ENCODE measurements at places on chromosomes 6 and 20.

DNA sequence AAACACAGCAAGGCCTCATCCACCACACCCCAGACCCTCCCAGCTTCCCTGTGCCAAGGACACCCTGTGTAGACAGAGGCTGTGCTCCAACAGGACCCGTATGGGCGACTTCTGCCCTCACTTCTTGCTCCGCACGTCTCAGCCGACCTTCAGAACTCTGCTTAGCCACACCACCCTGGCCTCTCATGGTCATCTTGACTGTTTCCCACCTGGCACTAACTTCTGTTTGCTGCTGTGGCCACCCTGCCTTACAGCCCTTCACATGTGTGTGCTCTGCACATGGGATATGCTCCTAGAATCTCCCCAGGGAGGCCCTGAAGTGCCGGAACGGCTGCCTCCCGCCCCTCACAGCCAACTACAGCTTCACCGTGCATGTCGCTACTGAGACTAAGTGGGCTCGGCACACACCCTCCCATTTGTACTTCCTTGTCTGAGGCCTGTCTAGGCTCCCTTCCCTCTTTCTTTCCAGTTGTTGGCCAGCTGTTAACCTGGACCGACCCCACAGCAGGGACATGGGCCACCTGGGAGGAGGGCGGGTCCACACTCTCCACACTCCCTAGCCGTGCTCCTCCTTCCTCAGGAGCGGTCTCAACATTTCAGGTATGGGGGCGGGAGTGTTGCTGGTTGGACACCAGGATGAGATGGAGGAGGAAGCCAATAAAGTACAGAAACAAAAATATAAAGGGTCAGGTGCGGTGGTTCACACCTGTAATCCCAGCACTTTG, 69.6 kb downstream of the PYGB start:
- DNase-seq, result no peak

GRCh38 chr6:44113414-44113813, 13.8 kb downstream of the MRPL14 start:
- DNase-seq, result no peak

- DNase-seq, result no peak
These were observed 2.8 kb upstream of the MEP1A start for GRCh38 chr6:46790355-46790874.

- no peak for DNase-seq
These were observed 12.6 kb upstream of the PIGU start for GRCh38 chr20:34689486-34689885.

DNA sequence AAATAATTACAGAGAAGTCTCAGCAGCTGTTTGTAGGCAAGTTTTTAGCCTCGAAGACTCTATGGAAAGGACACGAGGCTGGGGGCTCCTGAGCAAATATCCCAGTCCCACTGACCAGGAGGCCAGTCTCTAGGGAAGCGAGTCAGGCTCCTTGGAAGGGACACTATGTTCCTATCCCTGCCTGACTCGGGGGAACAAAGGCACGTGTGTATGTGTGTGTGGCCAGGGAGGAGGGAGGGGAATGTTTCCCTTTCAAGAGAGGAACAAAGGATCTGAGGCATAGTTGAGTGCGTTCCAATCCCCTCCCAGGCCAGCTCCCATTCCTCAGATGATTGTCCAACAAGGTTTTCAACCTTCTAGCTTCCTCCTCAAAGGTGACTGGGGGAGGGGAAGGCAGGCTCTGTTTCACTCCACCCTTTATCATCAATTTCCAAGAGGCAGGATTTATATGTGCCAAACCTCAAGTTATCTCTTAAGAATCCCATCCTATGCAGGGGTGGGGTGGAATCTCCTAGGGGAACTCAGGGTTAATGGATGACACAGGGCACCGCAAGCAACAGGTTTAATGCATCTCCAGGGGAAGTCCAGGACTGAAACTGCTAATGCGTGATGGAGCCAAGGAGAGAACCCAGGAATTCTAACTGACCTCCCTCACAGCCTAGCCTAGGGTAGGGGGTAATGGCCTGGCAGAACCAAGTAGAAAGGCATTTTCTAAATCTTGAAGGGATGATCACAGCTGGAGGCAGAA, 9.9 kb downstream of the BCL2L1 start:
- peak; percentile 85 for DNase-seq

DNA sequence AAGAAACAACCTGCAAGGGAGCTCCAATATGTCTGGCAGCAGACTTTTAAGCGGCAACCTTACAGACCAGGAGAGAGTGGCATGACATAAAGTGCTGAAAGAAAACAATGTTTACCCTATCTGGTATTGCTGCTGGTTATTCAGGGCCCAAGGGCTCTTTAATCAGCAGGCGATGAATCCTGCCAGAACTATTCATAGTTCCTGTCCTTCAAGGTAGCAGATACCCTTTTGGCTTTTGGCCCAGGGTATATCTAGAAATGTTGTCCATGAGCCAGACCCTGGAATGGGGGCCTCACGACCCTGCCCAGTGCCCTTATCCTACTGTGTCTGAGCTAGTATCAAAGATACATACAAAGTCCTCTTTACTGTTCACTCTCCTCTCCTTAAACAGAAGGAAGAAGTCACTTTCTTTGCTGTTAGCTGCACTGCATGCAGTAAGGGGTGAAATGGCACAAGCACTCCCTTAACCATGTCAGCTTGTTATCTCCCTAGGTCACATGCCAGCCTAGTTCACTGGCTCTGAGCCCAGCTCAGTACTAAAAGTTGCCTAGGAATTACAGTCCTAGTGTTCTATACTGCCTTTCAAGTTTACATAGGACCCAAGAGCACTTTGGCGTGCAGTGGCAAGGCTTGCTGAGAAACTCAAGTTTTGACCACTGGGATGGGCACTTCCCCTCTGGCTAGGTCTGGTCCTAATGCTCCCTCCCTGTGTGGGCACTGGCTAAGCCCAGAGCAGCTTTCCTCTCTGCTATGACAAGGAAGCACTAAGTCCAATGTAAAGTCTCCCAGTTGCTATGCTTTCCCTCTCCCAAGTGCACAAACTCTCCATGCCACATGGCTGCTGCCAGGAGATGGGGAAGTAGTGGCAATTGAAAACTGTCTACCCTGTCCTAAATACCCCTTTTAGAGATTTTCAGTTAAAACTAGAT, 122.0 kb downstream of the HTR1B start:
- no peak for DNase-seq

GRCh38 chr6:28643017-28643740, 117.5 kb downstream of the GPX5 start:
- DNase-seq, result peak; percentile 20

DNA sequence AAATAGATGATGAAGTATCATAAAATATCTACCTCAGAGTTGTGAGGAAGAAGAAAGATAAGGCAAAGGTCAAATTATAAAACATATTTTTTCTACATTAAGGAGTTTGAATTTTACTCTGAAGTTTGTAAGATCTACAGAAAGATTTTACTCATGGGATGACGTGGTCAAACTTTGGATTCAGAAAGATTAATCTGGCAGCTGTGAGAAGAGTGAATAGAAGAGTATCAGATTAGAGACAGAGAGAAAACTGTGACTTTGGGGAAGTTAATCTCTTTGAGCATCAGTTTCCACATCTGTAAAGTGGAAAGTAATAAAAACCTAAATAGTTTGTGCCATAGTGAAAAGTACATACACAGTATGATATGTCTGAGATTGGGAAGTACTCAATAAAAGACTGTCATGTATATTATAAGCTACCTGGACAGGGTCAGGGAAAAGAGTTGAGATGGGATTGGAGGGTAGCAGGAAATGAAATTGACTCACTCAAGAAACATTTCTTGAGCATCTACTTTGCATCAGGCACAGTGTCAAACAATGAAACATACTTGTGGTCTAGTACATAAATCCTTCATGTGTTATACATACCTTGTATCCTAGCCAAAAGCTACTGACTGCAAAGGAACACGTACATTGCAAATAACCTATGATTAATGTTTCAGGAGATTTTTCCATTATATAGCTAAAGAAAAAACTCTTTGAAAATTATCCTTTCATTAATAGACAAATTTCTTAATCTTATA, 222.1 kb downstream of the TMEM200A start:
- DNase-seq, result peak; percentile 23

GRCh38 chr6:45595010-45595851, 217.5 kb upstream of the SUPT3H start:
- no peak for DNase-seq

GRCh38 chr6:165013701-165014100, 295.7 kb downstream of the C6orf118 start:
- DNase-seq, result no peak

DNA sequence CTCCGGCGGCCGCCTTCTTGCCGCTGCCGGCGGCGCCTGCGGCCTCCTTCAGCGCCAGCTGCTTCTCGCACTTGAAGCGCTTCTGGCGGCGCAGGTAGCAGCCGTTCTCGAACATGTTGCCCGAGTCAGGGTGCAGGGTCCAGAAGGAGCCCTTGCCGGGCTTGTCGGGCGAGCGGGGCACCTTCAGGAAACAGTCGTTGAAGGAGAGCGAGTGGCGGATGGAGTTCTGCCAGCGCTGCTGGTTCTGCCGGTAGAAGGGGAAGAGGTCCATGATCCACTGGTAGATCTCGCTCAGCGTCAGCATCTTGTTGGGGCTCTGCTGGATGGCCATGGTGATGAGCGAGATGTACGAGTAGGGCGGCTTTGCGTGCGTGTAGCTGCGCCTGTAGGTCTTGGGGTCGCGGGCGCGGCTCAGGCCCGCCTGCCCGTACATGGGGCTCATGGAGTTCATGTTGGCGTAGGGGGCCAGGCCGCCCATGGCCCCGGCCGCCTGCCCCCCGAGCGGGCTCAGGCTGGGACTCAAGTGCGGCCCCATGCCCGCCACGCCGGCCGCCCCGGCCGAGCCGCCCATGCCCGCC, 1.9 kb downstream of the FOXA2 start:
- DNase-seq, result no peak

DNA sequence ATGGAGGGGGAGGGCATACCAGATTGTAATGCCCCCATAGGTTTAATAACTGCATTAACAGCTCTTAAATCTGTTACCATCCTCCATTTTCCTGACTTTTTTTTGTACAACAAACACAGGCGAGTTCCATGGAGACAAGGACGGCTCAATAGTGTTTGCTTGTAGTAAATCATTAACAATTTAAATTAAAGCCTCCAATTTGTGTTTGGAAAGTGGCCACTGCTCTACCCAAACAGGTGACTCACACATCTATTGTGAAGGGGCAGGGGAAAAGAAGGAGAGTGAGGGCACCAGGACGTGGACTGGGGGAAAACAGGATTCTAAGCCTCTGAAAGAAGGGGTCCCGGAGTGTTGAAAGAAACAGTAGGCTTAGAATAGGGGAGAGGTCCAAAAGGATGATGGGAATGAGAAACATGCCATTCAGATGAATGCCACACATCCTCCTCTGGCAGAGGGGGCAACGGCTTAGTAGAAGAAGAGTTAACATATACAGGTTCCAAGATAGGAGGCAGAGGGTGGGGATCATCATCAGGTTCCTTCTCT, 6.9 kb downstream of the GLYATL3 start:
- no peak for DNase-seq

DNA sequence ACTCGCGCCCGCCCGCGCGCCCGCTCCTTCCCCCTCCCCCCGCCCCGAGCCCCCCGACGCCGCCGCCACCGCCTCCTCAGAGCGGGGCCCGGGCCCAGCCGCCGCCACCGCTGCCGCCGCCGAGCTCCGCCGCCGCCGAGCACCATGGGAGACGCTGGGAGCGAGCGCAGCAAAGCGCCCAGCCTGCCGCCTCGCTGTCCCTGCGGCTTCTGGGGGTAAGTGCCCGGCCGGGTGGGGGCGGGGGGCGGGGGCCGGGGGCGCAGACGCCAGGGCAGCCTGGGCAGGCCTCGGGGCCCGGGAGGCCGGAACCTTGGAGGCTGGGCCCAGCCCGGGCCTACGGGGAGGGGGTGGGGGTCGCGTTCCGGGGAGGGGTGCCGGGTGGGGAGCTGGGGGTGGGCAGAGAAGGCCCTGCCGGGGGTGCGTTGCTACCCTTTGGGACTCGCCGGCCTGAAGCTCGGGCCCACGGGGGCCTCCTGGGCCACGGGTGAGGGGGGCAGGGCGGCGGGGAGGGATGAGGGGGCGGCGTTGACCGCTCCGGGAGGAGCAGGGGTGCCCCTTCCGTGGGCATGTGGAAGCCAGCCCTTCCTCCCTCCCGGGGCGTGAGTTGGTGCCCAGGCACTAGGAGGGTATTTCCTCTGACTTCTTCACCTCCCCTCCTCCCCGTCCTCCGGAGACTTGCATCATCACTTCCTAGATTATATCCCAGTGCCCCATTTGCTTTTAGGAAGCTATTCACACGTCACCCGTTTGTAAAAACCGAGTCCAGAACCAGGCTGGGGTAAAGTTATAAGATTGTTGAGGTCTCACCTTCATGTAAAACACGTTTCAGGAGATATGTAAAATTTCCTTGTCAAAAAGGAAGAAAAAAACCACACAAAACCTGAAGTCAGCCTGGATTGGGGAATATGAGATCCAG, 533 bp downstream of the ZFAND3 start:
- DNase-seq, result peak; percentile 59

- no peak for DNase-seq
These were observed 91.7 kb downstream of the MTFR2 start for GRCh38 chr6:136158387-136158821.

Data from AG20443 (cell line).